ENCODE measurements at places on chromosomes 16 and 17.

DNA sequence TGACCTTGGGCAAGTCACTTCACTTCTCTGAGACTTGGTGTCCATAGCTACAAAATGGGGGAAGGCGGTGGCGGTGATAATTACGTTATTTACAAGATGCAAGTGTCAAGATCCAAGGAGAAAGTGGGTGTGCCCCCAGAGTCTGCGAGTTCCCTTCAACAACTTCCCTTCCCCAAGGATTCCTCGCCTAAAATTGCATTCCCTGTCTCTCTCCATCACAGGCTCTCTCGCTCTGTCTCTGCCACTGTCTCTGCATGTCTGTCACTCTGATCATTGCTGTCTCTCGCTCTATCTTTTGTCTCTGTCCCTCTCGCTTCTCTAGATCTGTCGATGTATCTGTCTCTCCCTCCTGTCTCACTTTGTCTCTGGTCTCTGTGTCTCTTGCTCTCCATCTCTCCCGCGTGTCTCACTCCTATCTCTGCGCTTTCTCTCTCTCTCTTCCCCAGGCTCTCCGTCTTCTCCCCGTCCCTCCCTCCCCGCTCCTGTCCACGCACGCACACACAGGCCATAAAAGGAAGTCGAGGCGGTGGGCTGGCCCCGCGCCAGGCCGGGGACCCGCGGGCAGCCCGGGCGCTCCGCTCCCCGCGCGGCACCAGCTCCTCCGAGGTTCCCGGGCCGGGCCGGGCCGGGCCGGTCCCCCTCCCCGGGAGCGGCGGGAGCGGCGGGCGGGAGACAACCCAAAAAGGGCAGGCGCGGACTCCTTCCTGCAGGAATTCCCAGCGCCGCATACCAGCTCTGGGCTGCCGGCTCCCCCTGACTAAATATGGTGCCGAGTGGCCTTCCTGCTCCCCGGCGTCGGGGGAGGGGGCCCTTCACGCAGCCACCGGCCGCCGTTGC is 1.1 kb upstream of the MYH11 start:
- DNase-seq: peak; percentile 40

DNA sequence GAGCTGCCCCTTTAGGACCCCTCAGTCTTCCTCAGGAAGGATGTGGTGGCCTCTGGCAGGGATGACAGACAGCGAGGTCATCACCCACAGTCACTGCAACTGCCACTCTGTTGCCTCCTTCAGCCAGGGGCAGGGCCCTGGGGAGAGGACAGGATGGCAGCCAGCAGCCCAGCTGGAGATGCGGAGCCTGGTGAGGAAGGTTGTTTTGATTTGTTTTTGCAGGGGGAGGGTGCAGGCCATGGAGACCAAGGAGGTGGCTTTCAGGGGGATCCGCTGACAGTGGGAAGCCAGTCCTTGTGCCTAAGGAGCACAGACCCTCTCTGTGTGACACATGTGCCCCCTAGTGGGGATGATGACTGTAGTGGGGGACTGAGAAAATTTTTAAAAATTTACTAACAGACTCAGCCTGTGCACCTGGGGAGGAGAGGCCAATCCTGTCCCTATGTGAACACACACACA is 7.4 kb downstream of the PRCD start:
- DNase-seq: peak; percentile 78

DNA sequence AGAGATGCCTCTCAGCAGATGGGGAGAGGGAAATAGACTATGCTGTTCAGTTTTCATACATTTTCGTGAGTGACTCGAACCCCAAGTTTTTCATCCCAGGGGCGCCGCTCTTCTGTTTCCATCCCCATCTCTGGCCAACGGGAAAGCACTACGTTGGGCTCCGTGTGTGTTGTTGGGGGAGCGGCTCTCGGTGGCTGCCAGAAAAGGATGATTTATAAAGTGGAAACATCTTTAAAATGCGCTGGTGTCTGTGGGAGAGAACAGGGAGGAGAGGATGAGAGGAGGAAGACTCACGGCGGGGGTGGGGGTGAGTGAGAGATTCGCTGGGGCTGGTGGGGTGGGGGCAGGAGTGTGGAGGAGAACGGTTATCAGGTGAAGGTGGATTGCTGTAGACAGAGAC is 5.8 kb downstream of the TBX4 start:
- no peak for DNase-seq

DNA sequence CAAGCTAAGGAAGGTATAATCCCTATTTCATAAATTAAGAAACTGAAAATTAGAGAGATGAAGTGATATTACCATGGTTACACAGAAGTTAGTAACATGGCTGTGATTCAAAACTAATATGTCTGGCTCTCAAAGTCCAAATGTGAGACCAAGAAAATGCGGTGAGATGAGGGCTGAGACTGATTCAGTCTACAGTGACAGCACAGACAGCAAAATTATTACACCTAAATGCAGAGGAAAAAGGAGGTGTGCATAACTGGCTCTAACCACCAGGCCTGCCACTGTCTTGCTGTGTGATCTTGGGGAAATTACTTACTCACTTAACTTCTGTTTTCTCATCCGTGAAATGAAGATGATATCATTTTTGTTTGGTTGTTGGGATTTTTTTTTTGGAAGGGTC is 270.0 kb upstream of the SOX9 start:
- DNase-seq: no peak

DNA sequence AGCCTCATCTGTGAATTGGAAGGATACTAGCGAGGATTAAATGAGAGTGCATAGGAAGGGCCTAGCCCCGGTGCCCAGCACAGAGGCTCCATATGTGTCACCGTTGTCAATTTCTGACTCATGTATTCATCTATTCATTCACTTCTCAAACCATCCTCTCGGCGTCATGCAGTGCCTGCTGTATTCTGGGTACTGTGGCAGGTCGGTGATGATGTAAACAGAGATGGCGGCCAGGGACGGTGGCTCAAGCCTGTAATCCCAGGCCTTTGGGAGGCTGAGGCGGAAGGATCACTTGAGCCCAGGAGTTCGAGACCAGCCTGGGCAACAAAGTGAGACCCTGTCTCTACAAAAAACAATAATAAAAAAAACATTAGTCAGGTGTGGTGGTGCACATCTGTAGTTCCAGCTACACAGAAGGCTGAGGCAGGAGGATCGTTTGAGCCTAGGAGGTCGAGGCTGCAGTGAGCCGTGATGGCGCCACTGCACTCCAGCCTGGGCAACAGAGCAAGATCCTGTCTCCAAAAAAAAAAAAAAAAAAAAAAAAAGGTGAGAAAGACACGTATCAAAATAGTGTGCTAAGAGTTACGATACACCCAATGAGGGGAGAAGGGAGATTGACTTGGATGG is 4.3 kb upstream of the PPP1R1B start:
- no peak for DNase-seq

DNA sequence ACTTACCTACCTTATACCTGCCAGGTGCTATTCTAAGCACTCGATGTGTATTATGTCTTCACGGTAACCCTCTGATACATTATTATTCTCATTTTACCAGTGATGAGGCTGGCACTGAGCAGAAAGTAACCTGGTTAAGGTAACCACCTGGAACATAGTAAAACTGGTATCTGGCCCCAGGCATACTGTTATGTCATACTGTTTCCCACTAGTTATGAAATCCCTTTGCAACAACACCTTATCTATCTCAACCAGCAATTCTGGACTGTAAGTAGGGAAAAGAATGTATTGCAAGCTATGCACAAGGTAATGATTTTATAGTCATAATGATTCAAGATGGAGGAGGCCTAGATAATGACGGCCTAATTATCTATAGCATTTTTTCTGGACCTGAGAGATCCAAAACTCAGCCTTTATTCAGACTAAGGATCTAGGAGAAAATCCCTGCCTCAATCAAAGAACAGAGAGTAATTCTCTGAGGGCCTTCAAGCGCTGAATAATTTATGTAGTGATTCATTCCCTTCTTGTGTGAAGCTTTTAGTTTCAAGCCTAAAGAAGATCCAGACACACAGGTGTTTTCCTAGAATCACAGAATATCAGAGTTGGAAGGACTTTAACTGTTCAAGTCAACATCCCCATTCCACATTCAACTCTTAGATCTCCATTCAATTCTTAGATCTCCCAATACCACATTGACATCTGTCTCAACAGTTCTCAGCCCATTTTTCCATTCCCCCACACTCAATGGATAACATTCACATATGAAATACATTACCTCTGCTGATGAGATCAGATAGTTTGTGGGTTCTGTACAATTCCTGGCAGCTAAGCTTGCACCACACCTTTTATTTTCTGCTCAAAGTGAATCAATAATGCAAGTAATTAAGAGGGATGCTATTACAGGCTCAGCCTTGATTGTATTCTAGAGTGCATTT is 14.9 kb upstream of the MMD start:
- no peak for DNase-seq

DNA sequence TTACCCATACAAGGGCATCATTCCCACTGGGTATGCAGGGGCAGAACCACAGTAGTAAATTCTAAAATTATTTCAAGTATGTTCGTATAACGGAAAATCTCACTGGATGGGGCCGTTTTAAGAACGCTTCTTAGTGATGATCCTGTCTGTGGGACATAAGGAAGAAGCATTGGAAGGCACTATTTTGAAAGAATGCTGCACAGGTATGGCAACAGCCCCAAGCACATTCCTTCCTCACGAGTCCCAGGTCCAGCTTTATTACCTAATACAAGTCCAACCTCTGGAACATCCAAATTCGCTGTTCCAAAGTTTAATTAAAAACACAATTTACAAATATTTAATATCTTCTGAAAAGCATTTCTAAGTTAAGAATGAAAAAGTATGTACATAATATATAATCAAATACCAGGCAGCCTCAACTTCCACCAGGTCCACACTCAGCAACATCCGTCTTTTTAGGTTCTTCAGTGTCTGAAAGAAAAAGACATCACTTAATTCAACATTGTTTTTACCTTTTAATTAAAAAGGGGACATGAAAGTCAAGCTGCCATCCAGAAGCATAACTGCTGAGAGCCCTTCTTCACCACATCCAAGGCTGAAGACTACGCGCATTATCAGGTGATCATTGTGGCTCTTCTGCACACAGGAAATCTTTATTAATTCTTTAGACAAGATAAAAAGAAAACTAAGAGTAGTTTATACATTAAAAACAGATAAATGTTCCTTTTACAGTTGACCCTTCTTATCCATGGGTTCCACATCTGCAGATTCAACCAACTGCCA is 49.8 kb downstream of the BRD7 start:
- no peak for DNase-seq

DNA sequence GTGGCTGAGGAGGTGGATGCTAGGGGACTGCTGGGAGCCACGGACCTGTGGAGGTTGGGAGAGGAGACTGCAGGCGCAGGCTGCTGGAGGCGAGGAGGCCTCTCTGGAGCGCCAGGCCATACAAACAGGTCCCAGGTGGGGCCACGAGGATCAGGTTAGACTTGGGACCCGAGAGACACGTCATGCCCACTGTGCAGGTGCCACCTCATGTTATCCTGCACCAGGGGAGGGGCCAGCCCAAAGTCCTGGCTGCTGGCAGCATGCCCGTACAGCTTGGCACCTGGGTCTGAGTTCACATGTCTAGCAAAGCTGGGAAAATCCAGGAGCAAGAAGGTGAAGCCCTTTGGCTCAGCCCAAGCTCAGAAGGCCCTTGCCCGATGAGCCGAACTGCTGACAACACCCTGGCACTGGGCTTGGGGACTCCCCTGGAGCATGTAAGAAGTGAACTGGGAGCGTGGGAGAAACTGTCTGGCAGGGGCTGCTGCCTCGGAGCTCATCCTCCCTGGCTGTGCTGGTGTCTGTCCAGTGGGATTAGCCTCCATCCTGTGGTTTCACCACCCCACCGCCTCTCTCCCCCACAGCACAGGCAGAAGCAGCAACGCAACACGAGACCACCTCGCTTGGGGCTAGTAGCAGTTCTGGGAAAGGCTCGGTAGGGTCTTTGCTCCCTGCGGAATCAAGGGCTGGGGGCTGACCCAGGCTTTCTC is 5.3 kb downstream of the ARHGDIA start:
- DNase-seq: no peak

GRCh38 chr17:34113089-34113488 is 142.0 kb upstream of the CCL2 start:
- no peak for DNase-seq

DNA sequence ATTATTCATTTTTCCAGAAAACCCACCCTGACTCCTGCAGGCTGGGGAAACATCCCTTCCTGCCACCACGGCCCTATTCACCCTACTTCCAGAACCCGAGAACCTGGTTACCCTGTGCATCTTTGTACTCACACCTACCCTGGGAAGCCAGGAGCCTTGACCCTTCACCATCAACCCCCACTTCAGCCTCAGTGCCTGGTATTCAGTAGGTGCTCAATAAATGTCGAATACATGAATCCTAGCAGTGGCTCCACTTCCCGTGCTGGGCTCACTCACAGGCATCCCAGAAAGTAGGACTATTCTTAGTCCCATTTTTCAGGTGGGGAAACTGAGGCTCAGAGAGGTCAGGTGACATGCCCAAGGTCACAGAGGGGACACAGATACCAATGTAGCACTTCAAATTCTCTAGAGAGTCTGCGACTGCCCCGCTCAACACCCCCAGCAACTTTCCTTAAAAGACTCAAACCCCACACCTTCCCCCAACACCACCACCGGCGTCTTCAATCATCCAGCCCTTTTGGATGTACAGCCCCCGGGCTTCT is 36.1 kb upstream of the CMIP start:
- no peak for DNase-seq

GRCh38 chr17:27669136-27669535 is 38.1 kb downstream of the LGALS9 start:
- no peak for DNase-seq

- no peak for DNase-seq
Measured at GRCh38 chr16:29806641-29807425, 504 bp downstream of the MAZ start.

DNA sequence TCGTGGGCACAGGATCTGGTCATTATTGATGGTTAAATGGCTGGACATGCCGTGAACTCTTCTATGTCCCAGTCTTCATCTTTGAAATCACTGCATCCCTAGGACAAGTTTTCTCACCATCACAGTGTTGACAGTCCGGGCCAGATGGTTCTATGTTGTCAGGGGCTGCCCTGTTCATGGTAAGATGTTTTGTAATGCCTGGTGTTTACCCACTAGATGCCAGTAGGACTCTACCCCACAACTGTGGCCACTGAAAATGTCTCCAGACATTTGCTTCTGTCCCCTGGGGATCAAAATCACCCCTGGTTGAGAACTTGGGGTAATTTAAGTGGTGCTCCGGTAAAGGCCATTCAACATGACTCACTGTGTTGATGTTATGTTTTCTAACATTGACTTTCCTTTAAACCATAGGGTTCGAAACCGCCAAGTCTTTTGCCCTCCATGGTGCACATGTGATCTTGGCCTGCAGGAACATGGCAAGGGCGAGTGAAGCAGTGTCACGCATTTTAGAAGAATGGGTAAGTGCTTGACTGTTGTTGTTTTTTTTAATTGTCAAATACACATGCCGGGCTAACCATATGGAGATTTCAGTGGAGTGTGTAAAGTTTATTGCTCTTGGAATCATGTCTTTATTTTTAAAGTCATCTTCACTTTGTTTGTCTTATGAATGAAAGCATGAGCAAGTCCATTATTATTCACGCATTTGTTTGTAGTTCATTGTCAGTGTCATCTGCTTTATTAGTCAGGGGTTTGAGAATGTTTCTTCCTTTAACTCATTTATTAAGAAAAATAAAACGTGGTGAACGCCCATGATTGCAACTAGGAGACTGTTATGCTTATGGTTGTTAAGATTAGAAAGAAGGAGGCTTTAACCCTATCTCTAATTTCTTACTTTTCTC is 64.6 kb downstream of the WWOX start:
- DNase-seq: no peak

- DNase-seq: no peak
Measured at GRCh38 chr17:67831268-67831667, 6.0 kb downstream of the BPTF start.

Data from GM13976 (cell line).